ENCODE measurements at places on chromosomes 7 and 10.

DNA sequence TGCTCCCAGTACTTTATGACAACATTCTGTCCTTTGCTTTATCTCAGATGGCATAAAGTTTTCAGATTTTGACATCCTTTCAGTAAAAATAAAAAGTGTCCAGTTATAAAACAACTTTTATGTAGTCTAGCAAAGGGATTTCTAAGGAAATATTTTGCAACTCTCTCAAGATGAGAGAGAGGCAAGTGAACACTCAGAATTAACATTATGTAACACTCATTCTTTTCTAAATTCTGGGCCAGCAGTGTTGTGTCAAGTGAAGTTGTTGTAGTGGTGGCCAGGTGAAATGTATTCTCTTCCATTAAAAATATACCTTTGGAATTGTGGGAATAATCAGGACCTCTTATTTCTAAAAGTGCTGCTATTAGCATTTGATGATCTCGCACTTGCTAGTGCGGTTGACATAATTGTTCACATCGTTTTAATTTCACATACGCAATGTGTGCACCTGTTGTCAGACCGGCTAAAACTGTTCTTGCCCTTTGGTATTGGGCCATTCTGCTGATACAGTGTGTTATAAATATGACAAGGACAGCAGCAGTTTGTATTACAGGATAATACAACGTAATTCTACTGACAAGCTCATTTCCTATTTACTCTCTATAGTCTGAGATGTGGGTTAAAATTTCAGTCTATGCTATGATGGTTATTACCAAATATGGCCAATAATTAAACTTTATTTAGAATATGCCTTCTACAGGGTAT, 23.8 kb downstream of the CPED1 start:
- no peak for DNase-seq

DNA sequence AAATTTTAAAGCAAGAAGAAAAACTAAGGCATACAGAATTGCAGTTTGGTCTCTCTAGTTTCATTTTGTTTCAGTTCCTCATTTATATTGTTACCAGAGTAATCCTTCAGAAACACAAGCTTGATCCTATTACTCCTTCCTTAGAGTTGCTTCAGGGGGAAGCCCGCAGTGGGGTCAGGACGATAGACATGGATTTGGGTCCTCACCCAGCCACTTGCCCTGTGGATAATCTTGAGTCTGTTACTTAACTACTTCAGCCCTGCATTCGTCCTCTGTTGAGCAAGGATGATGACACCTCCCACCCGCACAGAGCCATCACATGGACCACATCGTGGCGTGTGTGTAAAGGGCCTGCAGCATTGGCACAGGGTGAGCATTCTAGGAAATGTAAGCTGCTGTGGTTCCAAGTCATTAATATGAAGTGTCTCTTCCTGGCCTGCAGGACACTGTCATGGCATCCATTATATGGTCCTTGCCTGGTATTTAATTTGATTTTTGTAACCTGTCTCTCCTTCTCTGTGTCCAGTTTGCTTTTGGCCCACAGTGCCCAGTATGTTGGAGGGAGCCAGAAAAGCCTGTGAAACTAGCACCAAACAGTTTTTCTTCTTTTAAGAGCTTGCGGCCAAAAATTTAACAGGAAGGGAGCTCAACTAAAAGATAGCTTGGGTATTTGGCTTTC, 111.2 kb downstream of the EEPD1 start:
- no peak for DNase-seq

- DNase-seq = no peak
Measured at GRCh38 chr10:34198953-34199352, 616.1 kb downstream of the PARD3 start.

- DNase-seq = no peak
Measured at GRCh38 chr10:70940834-70941568, 52.6 kb upstream of the PCBD1 start.

GRCh38 chr10:11447586-11447985, 163.9 kb downstream of the USP6NL start:
- DNase-seq = no peak

- DNase-seq = no peak
Measured at GRCh38 chr10:102914781-102915180, 3.3 kb upstream of the CNNM2 start.

GRCh38 chr7:131525820-131526219, 30.6 kb downstream of the PODXL start:
- no peak for DNase-seq

DNA sequence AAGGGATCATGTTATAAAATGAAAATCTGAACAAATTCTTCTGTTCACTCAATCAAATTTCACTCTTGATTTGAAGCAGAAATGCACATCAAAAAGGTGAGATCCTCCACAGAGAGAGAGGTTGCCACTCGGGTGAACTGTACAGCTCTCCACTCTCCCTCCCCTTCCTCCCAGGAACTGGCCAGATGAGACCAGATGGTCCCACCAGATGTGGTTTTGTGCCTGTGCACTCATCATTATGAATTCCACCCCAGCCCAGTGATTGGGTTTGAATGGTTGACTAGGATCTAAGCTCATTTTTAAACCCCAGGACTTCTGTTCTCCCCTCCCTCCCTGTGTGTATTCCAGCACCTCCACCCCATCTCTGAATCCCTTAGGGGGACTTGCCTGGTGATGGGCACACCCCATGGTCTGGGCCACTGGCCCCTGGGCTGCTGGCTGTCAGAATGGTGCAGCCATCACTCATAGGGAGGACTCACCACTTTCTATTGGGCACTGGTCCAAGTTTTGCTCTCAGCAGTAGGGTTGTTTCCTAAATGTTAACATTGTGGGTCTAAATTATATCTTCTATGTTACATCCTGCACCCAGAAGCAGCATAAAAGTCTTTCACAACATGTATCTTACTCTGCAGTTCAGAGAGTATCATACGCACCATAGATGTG, 393.1 kb downstream of the TNS3 start:
- no peak for DNase-seq

DNA sequence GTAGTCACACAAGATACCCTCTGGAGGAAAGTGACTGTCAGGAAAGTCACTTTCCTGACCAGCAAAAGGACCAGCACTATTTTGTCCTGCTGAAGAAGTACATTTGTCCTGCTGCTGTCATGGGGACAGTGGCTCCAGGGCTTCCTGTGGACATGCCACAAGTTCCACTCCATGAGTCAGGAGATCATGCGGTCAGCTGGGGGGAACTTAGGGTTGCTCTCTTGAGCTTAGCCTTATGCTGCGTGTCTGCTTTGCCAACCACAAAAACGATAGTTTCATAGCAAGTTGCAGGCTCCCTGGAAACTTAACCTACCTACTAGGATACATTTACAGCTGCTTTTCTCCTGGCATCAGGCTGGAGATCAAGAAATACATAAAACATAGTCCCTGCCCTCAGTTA, 19.8 kb upstream of the ALOX5 start:
- DNase-seq = no peak

DNA sequence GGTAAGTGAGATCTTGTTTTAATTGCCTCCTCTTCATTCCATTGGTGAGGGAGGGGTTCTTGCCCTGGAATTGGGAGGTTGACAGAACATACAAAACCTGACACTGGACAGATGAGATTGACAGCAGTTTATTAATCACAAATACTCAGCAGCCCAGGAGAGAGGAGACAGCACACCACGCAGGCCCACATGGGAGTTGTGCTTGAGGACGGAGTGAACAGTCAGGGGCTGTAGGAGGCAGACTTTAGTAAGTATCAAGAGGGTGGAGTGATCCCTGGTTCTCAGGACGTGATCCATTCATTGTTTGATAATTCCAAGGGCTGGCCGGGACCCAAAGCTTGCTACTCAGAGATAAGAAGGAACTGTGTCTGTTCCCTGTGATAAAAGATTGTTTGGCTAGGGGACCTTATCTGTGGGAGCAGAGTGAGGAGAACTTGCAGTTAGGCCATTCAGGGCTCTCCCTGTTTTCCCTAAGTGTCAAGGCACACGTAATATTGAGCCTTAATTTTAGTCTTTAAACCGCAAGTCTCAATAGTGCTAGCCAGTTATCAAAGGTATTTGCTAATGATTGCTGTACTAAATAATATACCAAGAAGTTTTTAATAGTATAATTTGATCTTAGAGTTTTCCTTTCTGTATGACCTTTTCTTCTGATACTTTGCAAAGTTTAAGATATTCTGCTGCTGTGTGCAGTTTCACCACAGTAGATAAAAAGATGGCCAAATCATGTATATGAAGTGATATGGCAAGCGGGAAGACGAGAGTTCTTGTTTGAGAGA, 14.5 kb downstream of the CAPZA2 start:
- no peak for DNase-seq

- DNase-seq = no peak
Measured at GRCh38 chr7:47404010-47404409, 177.9 kb downstream of the TNS3 start.

GRCh38 chr7:79461660-79462059, 8.2 kb upstream of the MAGI2 start:
- DNase-seq = no peak

GRCh38 chr10:72257051-72257892, 16.5 kb upstream of the DDIT4 start:
- no peak for DNase-seq

DNA sequence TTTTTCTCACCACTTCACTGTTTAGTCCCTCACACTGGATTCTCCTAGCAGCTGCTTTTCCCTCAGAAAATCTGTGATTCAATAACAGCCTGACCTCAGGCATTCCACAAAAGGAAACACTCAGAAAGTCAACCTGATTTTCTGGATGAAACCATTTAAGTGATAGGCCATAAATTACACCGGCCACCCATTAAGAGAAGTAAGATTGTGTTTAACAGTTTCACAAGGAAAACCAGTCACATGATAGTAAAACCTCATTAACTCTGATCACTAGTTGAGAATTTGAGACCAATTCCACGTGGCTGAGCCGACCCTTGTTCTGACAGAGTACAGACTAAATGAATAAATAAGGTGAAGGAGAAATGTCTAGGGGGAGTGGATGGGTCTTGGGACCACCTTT, 7.7 kb downstream of the GRM8 start:
- DNase-seq = no peak

All from stimulated activated CD4-positive, alpha-beta T cell treated with anti-CD3 and anti-CD28 coated beads, Interleukin-4, amount 100 ng/mL, for 24 hours (primary cell).